ENCODE measurements at places on chromosomes 12 and 14. TPM values are rescaled to one million over a fixed set of nuclear protein-coding genes. Genes with fewer than 3 reads are reported as not detected.
A peak's percentile ranks its signal among the peaks of the same experiment; 100 is the strongest.

DNA sequence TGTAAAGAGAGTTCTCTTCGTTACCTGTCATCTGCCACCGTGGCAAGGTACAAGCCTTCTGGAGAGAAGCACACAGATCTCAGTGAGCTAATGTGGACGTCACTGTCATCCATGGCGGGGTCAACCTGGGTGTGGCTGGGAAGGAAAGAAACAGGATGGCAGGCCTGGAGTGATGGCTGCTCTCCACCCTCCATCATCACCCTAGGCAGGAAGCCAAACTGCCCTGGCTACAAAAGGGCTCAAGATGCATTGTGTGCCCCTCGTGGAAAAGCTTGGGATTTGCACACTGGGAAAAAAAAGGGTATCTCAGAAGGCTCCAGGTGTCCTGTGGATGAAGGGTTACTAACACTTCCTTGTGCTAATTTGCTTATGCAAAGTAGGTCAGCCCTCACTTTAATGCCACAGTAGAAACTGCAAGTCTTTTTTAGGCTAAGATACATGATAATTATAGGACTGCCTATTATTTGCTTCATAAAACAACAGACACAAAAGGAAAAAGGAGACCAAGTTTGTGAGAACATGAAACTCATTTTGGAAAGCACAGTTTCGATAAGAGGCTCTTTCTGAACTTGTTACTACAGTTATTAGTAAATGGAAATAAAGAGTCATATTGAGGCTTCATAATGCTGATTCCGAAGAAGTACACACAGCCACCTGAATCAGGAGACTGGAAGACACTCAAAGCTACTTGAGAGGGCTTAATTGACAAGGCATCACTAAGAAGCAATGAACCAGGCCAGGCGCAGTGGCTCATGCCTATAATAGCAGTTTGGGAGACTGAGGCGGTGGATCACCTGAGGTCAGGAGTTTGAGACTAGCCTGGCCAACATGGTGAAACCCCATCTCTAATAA is 18.9 kb downstream of the RFC5 start:
- no peak for DNase-seq

- DNase-seq, result no peak
These were observed 56.7 kb downstream of the DGLUCY start for GRCh38 chr14:91170504-91171121.

- DNase-seq, result no peak
These were observed 1472.5 kb upstream of the SEL1L start for GRCh38 chr14:83006121-83006670.

DNA sequence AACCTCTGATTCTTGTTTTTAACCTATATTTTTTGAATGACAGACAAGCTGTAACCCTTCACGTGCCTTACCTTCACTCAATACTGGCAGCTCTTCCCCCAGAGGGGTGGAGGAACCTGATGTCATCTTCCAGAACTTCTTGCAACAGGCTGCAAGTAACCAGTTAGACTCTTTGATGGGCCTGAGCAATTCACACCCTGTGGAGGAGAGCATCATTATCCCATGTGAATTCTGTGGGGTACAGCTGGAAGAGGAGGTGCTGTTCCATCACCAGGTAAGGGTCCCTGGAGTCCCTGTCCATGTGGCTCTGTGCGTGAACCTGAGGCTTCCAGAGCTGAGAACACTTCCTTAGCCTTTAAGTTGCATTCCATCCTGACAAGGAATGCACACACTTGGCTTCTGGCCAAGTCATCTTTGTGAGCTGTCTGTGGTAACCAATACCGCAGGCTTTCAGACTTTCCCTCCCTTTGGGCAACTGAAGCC is 22.7 kb downstream of the TRAFD1 start:
- no peak for DNase-seq

GRCh38 chr14:54579621-54580020 is 12.7 kb downstream of the SAMD4A start:
- peak; percentile 70 for DNase-seq

- DNase-seq, result no peak
These were observed 185.7 kb downstream of the DAD1 start for GRCh38 chr14:22403296-22403695.

DNA sequence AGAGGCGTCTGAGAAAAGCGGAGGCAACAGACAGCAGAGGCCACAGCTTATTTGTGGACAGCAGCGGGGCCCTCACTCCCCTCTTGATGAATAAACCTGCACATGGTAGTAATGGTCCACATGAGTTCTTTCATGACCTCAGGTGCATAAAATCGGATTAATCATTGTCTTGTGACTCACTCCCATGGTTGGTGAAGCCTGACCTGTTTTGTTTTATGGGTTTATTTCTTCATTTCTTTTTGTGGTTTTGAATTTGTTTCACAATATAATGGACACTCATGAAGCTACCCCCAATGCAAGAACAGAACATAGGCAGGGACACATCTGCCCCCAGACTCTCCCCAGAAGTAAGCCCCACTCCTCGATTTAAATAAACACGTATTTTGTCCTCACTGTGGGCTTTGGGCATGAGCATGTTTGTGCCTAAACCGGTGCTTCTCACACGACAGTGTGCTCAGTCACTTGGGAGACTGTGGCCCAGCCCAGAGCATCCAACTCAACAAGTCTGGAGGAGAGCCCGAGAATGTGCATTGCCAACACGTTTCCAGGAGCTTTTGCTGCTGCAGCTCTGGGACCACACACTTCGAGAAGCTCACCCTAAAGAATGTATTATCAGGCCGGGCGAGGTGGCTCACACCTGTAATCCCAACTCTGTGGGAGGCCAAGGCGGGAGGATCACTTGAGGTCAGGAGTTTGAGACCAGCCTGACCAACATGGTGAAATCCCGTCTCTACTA is 116.1 kb downstream of the SCARB1 start:
- peak; percentile 90 for DNase-seq

- DNase-seq, result no peak
These were observed 1263.0 kb downstream of the LRFN5 start for GRCh38 chr14:42869681-42870080.

GRCh38 chr14:23645812-23646647 is 9.9 kb downstream of the DHRS2 start:
- no peak for DNase-seq

DNA sequence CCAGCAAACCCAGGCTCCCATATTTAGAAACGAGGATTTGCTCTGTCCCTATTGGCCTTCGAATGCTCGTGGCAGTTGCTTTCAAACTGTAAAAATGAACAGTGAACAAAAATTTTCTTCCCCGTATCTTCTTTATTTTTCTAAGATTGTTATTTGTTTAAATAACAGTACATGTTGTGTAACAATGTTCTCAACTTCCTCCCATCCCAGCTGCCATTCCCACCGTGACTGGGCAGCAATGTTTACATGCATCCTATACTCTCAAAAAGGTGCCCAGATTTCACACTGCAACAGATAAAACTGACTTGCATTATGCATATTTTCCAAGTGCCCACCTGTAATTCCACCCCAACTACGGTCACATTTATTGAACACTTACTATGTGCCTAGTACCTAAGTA is 12.8 kb downstream of the VCPKMT start:
- DNase-seq, result no peak

- no peak for DNase-seq
These were observed 13.2 kb upstream of the MAP1LC3B2 start for GRCh38 chr12:116545936-116546335.

- no peak for DNase-seq
These were observed 336.4 kb downstream of the CCER1 start for GRCh38 chr12:90618586-90618985.

- DNase-seq, result no peak
These were observed 3.3 kb downstream of the CD63 start for GRCh38 chr12:55725556-55725955.

- DNase-seq, result peak; percentile 3
These were observed 301.7 kb downstream of the KCNH5 start for GRCh38 chr14:62743560-62743959.

DNA sequence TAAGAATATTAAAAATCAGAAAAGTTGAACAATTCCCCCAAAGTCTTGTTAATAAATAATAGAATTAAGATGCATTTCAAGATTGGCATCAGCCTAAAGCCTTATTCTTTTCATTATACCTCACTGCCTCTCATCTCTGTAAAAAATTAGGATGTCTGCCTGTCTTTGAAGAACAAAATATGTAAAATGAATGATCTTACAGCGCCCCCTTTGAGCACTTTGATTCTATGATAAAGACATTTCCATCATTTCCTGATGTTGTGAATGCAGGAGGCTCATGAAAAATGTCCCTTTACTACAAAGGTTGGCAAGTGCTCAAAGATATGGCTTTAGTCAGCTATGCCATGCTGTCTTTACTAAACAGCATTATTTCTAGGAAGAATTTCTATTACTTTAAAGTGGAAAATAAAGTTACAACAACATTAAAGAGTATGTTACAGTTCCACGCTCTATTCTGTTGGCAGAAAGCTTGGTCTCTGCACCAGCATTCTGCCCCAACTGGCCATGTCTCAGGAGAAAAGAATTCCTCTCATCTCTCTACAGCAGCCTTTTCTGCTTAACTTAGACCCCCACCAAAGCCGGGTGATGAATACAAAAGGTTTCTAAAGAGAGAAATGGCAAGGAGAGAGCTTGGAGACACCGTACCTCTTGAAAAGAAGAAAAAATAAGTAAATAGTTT is 95.1 kb downstream of the LLPH start:
- DNase-seq, result no peak

DNA sequence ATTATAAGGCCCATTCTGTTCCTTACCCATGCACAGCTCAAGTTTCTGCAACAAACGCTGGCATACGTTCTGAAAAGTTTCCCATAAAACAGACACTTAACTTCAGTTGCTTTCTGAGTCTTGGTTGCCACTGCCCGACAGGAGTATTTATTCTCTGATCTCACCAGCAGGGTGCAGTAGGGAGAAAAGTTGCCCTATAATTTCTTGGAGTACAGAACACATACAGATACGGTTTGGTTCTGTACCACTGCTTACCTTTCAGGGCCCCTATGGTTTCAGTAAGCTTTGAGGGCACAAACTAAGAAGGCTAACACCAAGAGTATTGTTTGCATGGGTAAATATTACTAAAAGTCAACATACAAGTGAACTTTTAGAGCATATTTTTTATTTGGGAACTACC is 77.9 kb downstream of the SPATA7 start:
- no peak for DNase-seq

- DNase-seq, result no peak
These were observed 46.8 kb upstream of the CISTR start for GRCh38 chr12:53798575-53798974.

GRCh38 chr14:100804138-100804537 is 21.8 kb upstream of the MEG3 start:
- DNase-seq, result no peak

The PMCH gene
- polyA plus RNA-seq, result 0.18 TPM

The TMEM132C gene
- polyA plus RNA-seq, result 1.3 TPM

The CABP1 gene
- 0.70 TPM for polyA plus RNA-seq

The KLRC3 gene
- polyA plus RNA-seq, result 0.72 TPM

The TAC3 gene
- 13.5 TPM for polyA plus RNA-seq

The ANO2 gene
- polyA plus RNA-seq, result 2.7 TPM

The PPM1H gene
- 20.0 TPM for polyA plus RNA-seq

The PGF gene
- polyA plus RNA-seq, result 9.1 TPM

The ANKRD33 gene
- 0.06 TPM for polyA plus RNA-seq

The ADCK1 gene
- 8.5 TPM for polyA plus RNA-seq

The GPR132 gene
- 1.5 TPM for polyA plus RNA-seq

The CSAD gene
- 60.0 TPM for polyA plus RNA-seq

The LRIG3 gene
- polyA plus RNA-seq, result 38.9 TPM

The PCBP2 gene
- polyA plus RNA-seq, result 765 TPM

Data from large intestine (tissue), 12 donors.